ENCODE measurements at places on chromosomes 1 and 21.

GRCh38 chr21:31011412-31011811, 26.9 kb downstream of the KRTAP19-8 start:
- no peak for DNase-seq

- no peak for DNase-seq
Measured at GRCh38 chr1:112524986-112525385, 16.2 kb downstream of the WNT2B start.

DNA sequence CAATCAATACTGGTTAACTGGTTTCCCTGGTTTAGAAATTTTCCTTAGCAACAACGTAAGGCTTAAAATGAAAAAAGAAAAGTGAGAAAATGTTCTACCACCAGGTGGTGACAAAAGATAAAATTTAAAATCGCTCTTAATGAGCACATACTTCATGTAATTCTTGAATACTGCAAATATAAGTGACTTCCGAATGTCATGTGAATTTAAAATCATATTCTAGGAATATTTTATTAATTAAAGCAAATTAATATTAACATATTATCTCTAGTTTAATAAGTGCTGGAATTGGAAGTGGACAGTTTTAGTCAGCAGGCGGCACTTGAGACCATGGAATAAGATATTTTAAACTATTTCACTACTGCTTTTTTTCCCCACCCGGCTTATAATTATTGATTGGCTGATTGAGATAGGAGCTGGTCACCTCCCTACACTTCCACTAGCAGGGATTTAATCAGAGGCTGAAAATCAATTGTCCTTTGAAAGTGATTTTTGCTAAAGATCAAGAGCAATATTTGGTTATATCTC, 5.0 kb upstream of the ADAMTS1 start:
- DNase-seq, result peak; percentile 56

DNA sequence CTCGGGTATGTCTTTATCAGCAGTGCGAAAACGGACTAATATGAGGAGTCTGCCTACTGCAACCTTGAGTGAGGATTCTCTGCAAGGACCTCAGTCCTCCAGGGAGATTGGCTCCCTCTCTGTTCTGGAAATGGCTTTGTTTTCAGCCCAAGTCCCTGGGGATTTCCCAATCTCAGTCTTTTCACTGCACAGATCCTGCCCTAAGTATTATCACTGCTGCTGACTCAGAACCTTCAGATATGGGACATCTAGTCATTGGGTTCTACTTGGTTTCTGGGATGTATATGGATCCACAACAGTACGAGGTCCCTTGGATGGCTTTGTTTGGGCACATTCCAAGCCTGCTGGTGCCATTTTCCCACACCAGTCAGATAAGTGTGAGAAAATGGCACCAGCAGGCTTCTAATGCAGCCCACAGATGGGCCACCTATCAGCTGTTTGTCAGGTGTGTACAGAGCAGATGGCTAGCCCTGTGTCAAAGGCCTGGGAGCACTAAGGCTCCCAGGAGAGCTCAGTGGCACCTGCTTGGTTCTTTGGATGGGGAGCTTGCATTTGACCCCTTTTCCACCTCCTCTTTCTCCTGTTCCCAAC, 27.4 kb downstream of the ELF3 start:
- DNase-seq, result no peak

GRCh38 chr1:219927956-219928790, at the start of gene SLC30A10:
Gene SLC30A10, minus strand, starts transcription at chr1:219928557. Its CDS starts 117 bp downstream, at chr1:219928440.
- peak; percentile 7 for DNase-seq

DNA sequence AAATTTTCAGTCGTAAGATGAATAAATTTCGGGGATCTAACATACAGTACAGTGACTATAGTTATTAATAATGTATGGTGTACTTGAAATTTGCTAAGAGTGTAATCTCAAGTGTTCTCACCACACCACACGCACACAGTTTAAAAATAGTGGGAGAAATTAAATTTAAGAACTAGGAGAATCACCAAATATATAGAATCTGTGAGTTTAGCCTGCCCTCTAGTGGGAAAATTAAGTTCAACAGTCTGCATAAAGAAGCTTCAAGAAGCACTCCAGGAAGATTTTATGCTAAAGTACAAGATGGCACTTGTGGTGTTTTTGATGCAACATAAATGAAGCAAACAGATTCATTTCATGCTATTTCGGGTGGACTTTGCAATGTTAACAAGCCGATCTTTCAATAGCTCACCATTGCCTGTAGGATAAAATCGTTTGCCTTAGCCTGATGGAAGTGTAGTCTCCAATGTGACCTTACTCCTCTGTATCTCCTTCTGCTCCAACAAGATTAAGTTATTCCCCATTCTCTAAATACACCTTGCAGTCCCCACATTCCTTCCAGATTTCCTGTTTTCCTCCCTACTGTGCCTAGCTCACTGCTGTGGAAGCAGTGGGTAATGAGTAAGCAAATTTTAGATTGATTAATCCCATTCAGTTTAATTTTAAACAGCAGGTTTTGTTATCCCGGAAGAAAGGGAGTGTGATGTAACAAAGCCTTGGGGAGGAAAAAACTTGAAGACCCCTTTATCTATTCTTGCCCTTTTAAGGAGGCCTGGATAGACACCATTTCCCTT, 8.7 kb upstream of the PIK3C2B start:
- DNase-seq, result peak; percentile 80

- no peak for DNase-seq
Measured at GRCh38 chr1:55860326-55860725, 645.2 kb upstream of the USP24 start.

- DNase-seq, result no peak
Measured at GRCh38 chr1:18554597-18554996, 73.9 kb downstream of the KLHDC7A start.

DNA sequence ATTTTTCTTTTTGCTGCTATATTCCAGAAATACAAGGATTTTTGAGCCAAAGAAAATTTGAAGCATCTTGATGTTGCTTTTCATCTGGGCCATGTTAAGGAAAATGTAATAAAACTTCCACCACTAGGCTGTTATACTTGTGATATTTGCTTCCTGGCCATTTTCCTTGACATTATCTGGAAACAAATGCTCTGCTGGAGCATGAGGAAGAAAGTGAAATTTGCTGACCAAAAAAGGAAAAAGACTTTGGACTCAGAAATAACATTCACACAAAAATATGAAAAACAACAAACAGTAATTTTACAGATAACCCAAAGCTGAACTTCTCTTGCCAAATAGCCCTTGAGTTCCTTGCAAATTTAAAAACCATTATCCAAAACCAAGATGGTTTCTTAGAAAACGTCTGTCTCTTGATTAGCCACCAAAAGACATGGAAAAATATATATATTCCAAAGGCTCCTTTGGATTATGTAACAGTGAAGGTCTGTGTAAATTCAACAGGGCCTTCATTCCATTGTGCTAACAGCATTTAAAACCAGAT, 344.5 kb downstream of the LMX1A start:
- peak; percentile 67 for DNase-seq

DNA sequence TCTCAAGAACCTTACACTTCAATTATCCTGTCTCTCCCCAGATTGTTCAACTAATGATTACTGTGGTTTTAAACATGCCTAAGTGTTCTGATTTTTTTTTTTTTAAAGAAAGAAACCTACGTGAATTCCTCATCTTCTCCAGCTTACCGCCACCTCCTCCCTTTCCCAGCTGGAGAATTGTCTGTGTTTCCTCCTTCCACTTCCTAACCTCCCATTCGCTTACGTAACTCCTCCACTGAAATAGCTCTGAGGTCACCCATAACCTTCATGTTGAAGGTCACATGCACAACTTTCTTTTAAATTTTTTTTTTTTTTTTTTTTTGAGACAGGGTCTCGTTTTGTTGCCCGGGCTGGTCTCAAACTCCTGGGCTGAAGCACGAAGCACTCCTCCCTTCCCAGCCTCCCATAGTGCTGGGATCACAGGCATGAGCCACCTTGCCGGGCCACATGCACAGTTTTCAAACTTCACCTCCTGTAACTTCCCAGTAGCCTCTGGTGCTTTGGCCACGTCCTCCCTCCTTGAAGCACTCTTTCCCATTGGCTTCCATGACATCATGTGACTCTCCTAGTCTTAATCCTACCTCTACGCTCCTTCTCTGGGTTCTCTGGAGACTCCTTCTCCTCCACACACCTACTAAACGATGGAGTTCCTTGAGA, 9.8 kb upstream of the CAPZB start:
- no peak for DNase-seq

DNA sequence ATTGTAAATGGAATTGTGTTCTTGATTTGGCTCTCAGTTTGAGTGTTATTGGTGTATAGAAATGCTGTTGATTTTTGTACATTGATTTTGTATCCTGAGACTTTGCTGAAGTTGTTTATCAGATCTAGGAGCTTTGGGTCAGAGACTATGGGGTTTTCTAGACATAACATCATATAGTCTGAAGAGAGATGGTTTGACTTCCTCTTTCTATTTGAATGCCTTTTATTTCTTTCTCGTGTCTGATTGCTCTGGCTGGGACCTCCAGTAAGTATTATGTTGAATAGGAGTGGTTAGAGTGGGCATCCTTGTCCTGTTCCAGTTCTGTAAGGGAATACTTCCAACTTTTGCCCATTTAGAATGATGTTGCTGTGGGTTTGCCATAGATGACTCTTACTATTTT, 39.1 kb upstream of the ANGPTL1 start:
- DNase-seq, result no peak

DNA sequence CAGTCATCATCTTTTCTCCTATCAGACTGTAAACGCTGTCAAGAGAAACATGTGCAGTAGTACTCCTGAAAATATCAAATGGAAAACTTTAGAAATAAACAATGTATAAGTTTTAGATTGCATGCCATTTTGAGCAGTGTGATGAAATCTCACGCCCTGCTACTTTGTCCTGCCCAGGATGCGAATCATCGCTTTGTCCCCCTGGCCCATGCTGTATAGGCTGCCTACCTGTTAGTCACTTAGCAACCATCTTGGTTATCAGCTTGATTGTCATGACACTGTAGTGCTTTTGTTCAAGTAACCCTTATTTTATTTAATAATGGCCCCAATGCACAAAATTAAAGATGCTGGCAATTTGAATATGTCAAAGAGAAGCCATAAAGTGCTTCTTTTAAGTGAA, 363.0 kb downstream of the ZP4 start:
- DNase-seq, result no peak

GRCh38 chr1:64215576-64215975, 12.2 kb downstream of the UBE2U start:
- DNase-seq, result no peak

GRCh38 chr1:153250166-153250565, 9.3 kb upstream of the LORICRIN start:
- DNase-seq, result peak; percentile 73

- DNase-seq, result peak; percentile 77
Measured at GRCh38 chr1:99481391-99481996, 164.4 kb upstream of the PALMD start.

GRCh38 chr1:8077120-8077573, 51.0 kb upstream of the ERRFI1 start:
- peak; percentile 69 for DNase-seq

DNA sequence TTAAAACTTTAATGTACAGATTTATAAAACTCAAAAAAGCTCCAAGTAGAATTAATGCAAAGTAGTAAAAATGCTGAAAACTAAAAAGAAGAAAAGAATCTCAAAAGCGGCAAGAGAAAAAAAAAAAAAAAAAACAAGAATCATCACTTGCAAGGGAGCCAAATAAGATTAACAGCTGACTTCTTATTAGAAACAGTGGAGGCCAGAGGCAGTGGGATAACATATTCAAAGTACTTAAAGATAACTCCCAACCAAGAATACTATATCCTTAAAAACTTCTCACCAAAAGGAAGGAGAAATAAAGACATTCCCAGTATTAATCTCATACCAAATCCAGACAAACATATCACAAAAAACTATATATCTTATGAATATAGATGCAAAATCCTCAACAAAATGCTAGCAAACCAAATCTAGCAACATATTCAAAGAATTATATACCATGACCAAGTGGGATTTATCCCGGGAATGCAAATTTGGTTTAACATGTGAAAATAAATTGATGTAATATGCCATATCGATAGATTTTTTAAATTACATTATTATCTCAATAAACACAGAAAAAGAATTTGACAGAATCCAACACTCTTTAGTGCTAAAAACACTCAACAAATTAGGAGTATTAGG, 62.7 kb downstream of the CAMK2N1 start:
- DNase-seq, result no peak

GRCh38 chr1:52400131-52400530, 4.1 kb downstream of the ORC1 start:
- no peak for DNase-seq

- DNase-seq, result no peak
Measured at GRCh38 chr1:150535511-150536287, 13.5 kb upstream of the ADAMTSL4 start.

- DNase-seq, result no peak
Measured at GRCh38 chr1:184745110-184745509, 9.5 kb downstream of the EDEM3 start.

DNA sequence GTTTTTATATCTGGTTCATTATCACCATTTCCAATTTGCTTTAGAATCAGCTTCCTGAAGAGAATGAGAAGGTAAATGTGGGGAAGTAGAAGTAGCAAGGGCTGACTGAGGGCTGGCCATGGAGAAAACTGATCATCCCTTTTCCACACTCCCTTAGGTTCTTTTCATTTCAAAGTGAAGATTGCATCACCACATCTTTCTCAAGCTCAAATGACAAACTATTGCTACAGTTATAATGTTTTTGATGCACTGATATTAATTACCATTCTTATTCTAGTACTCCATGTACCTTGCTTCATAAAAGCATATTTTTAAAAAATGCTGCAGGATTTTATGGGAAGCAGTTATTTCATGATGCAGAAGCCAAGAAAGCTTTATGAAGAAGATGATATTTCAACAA, 7.9 kb upstream of the AK5 start:
- DNase-seq, result no peak

DNA sequence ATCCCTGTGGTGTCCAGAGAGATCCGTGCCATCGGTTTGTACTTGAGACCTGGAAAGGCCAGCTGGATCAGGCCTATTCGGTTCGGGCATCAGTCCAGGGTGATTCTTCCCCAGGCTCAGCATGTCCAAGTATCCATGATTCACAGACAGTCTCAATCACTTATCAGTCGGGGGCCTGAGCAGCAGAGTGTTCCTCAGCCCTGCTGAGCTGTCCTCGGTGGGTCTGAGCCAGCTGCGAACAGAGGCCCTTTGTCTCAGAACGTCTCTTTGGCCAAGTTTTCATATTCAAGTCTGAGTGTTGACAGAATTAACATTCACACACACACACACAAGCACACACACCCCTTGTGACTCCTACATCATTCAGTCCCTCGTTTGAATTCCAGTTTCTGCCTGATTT, 33.4 kb upstream of the OSBPL9 start:
- DNase-seq, result peak; percentile 51

GRCh38 chr1:247905181-247905580, 9.8 kb downstream of the OR2W3 start:
- DNase-seq, result no peak

DNA sequence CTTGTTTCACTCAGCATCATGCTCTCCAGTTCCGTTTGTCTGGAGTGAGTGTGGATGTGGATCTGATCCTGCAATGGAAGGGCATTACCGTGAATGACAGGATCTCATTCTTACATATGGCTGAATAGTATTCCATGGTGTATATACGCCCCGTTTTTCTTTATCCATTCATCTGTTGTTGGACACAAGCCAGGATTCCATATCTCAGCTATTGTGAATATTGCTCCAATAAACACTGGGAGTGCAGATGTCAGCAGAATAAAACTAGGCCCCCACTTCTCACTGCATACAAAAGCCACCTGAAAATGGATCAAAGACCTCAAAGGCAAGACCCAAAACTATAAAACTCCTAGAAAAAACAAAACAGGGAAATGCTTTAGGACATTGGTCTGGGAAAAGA, 120.3 kb upstream of the TMPRSS2 start:
- DNase-seq, result no peak
